ENCODE measurements at places on chromosomes 1 and 21.

DNA sequence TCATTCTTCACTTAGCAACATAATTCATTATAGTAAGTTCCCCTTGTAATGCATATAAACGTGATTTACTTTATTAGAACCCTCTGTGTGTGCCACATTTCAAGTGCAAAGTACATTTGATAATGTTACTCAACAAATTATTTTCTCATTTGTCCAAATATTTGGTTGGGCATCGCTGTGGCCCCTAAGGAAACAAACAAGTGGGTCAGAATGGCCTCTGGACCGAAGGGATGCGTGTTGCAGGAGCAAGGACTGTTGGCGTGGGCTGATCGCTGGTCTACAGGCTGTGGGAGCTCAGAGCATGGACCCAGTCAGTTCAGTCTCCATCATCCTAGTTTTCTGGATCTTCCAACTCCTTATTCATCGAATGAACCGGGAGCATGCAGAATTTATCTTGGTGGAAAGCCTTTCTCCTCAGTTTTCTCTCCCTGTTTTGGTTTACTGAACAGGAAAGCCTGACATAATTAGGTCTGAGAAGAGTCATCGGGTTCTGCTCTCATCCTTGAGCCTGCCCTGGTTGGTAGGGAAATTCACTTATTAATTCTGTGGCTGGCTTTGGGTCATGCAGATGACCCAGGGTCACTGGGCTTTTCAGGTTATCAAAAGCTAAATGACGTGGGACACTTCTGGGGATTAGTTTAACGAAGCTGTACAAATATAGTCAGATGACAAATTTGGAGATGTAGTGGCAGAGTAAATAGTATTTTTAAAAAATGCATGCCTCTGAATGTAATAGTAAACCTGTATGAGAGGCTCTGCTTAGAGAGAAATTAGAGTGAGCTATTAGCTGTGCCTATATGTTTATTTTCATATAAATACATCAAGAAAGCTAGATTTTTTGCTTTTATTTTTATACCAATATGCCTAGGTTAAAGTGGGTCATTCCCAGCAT is 200.2 kb downstream of the SDCCAG8 start:
- DNase-seq: no peak

DNA sequence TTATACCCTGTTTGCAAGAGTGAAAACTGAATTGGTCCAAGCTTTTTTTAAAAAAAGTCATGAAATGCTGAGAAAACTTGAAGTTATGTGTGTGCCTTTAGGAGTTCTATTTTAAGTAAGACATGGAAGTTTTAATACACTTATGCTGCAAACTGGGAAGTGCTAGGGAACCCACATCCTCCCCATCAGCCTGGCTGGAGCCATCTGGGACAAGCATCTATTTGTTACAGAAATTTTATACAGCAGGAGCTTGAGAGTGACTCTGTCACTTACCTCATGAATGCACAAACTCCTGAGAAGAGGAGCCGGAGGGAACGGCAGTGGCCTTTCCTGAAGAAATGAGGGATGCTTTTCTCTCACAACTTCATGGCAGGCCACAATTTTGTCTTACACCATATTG is 78.2 kb upstream of the SLC44A3 start:
- DNase-seq: peak; percentile 74

- DNase-seq: no peak
Observed at GRCh38 chr1:229570891-229571516, 12.5 kb upstream of the ABCB10 start.

GRCh38 chr1:67833602-67833940 is 304 bp upstream of the GNG12 start:
- peak; percentile 94 for DNase-seq

DNA sequence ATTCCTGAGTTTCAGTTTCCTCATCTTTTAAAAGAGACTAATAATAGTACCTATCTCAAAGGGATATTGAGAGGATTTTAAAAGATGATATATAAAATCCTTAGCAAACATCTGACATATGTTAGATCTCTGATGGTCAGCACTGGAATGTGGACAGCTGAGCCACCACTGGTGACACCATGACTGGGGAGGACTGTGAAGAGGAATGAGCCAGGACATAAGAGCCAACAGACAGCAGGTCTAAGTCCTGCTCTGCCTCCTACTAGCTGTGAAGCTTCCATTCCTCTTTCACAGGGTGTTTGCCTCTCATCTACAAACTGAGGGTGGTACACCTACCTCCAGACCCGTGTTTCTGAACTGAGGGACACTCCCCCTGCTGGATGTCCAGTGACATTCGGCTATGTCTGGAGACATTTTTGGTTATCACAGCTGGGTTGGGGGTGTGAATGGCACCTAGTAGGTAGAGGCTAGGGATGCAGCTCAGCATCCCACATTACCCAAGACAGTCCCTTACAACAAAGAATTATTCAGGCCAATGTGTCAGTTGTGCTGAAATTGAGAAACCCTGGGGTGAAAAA is 109.1 kb upstream of the OLIG2 start:
- DNase-seq: no peak

GRCh38 chr1:16921391-16922185 is at the start of gene CROCC:
TSS of gene CROCC (plus strand) at chr1:16921931. CDS start at chr1:16922019, 88 bp downstream.
- DNase-seq: peak; percentile 13

- DNase-seq: no peak
Observed at GRCh38 chr21:16570171-16570570, 840.4 kb downstream of the USP25 start.

Measured in RPMI7951 (cell line).